Brain (organoid and tissue), 16 donors: ENCODE measurements at places on chromosomes 1 and 21. TPM values are rescaled to one million over a fixed set of nuclear protein-coding genes. Genes with fewer than 3 reads are reported as not detected.

SZRD1 gene
- polyA plus RNA-seq, result 152 TPM

CASQ2 gene
- polyA plus RNA-seq, result 1.4 TPM

ACOT11 gene
- polyA plus RNA-seq, result 3.2 TPM

FCMR gene
- 3.6 TPM for polyA plus RNA-seq

TRPM2 gene
- polyA plus RNA-seq, result 8.1 TPM
